Cardiac fibroblast (primary cell): ENCODE measurements at places on chromosomes 4 and X.

DNA sequence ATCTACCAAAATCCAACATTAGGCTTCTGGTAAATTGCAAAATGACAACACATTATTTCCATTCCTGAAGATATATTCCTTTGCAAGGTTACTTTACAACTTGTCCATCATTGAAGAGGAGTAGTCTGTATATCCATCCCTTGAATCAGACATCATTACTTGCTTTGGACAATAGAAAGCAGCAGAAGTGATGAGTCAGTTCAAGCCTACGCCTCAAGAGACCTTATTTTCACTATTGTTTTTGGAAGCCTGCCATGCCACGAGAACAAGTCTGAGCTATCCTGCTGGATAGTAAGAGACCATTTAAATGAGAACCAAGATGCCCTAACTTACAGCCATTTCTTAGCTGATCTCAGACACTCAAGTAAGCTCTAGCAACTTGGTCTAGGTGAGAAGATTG, 246.0 kb upstream of the HHIP start:
- peak; percentile 96 for DNase-seq

- DNase-seq, result peak; percentile 72
Observed at GRCh38 chrX:45351478-45351877, 150.8 kb upstream of the DIPK2B start.

GRCh38 chrX:11478026-11478425, 184.8 kb downstream of the AMELX start:
- peak; percentile 59 for DNase-seq

DNA sequence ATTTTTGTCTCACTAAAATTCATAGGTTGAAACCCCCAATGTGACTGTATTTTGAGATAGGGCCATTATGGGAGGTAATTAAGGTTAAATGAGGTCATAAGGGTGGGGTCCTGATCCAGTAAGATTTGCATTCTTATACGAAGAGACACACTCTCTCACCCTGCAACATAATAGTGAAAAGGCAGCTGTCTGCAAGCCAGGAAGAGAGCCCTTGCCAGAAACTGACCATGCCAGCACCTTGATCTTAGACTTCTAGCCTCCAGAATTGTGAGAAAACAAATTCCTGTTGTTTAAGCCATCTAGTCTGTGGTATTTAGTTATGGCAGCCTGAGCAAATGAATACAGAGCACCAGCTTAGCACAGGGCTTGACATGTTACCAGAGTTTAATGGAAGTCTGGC, 17.5 kb upstream of the IGSF1 start:
- DNase-seq, result no peak

GRCh38 chr4:27703771-27704170, 843.1 kb downstream of the STIM2 start:
- DNase-seq, result no peak

GRCh38 chr4:2008671-2008920, 178 bp downstream of the NELFA start:
- DNase-seq, result no peak

GRCh38 chr4:152348670-152349069, 187.2 kb downstream of the FBXW7 start:
- peak; percentile 17 for DNase-seq

DNA sequence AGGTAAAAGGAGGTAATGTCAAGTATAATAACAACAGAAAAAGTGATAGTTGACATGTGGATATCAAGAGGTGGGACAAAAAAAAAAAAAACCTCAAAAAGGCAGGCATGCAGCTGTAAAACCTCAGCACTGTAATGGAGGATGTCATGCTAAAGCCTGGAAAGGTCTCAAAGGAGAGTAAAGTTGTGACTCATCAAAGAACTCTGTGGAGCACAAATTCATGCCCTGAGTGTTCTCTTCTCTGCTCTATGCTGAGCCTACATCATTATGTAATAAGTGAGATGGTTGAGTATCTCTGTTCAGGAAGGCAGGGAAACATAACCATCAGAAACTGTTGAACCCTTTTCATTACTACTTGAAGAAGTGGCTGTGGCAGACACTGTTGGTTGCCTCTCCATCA, 597.8 kb downstream of the BCOR start:
- no peak for DNase-seq

GRCh38 chr4:8103421-8104390, 54.9 kb downstream of the ABLIM2 start:
- no peak for DNase-seq
